ENCODE measurements at places on chromosomes 13 and 19.

DNA sequence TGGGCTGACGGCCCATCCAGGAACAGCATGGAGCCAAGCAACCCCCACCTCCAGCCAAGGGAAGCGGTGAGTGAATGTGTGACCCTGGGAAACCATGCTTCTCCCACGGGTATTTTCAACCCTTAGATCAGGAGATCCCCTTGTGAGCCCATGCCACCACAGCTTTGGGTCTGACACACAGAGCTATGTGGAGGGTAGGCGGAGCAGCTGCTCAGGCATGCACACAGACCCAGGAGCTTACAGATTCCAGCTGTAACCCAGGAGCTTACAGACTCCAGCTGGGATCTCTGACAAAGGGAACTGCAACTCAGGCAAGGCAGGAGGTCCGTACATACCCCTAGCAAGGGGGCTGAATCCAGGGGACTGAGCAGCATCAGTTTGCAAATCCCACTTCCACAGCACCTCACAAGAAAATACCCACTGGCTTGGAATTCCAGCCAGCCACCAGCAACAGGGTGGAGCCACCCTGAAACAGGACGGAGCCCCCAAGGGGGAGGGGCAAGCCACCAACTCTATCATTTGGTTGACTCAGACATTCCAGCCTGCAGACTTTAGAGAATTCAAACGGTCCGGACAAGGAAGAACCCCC is 40.8 kb upstream of the RFXAP start:
- no peak for DNase-seq

GRCh38 chr19:34135821-34136611 is 36.3 kb upstream of the LSM14A start:
- no peak for DNase-seq

DNA sequence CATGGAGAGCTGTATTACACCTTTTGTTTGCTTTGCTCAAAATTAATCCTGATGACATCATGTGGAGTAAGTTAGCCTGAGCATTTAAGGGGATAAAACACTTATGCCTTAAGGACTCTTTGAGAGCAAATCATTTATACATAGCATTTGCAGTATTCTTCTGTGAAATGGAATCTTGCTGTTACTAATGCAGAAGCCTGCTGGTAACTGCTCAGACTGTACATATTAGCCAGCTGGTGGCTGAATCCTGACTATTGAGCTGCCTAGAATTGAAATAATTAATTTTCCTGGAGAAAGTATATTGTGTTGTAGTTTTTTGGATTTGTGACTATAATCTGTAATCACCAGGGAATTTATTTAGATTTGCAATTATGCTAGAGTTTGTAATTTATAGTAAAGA is 363.2 kb downstream of the GPC6 start:
- DNase-seq: no peak

DNA sequence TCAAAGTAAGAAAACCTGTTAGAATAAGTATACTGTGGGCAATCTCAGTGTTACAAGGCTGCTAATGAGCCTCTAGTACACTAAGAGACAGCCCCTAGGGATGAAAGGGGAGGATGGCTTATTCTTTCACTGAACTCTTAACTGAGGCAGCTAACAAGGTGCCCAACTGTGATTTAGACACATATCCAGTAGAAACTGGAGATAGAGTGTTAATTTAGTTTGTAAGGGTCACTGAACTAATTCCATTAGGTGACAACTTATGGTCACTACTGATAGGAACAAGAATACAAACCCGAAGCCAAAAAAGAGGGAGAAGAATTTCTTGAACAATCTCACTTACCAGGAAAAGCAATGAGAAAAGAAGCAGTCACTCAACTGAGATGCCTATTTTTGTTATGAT is 1010.6 kb downstream of the PCDH9 start:
- DNase-seq: no peak

DNA sequence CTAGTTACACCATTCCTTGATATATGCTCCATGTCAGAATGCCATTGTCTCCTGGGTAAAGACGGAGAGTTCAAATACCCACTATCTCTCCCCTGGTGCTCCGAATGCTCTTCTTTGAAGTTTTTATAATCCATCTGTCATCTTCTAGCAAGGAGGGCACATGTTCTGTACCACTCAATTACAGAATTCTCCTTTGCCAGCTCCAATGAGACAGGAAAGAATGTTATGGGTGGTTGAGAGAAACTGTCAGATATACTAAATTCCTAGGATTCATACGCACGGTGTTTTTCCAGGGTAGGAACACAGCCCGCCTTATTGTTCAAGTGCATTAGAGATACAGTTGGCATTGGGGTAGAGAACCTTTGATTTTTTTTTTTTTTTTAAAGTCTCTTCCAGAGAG is 118.0 kb upstream of the ZNF536 start:
- DNase-seq: no peak

DNA sequence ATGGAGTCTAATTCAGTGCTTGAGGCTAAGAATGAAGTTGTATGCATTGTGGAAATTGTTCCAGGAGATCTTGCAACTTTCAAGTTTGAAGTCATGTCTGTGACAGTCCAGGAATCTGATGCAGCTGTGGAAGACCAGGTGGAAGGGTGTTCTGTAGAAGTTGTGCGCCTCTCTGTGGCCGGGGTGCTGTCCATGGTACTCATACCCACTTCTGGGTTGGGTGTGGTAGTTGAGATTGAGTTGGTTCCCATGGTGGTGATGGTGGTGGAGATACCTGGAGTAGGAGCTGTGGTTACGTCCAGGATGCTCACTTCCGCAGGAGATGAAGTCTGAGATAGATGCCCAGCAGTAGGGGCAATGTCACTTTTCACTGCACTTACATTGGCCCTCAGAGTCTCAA is 44.3 kb downstream of the MUC16 start:
- peak; percentile 10 for DNase-seq

DNA sequence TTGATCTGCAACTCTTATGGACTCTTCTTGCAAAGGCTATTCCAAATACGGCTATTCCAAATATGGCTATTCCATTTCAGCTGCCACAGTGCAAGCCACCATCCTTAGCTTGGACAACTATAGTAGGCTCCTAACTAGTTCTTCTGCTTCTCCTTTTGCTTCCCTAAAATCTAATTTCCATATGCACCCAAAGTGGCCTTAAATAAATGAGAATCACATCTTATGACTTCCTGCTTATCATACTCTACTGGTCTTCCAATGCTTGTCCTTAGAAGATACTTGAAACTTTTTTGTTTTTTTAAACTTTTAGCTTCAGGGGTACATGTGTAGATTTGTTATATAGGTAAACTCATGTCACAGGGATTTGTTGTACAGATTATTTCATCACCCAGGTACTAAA is 4.9 kb downstream of the UCHL3 start:
- no peak for DNase-seq

- DNase-seq: peak; percentile 96
Measured at GRCh38 chr19:36115453-36116343, at the start of gene TBCB. Gene TBCB, plus strand, starts transcription at chr19:36115468. Its CDS starts 93 bp downstream, at chr19:36115561.

GRCh38 chr19:17266975-17267788 is at the start of gene BABAM1:
Gene BABAM1, plus strand, starts transcription at chr19:17267443. Its CDS starts 1,364 bp downstream, at chr19:17268807.
- peak; percentile 98 for DNase-seq

DNA sequence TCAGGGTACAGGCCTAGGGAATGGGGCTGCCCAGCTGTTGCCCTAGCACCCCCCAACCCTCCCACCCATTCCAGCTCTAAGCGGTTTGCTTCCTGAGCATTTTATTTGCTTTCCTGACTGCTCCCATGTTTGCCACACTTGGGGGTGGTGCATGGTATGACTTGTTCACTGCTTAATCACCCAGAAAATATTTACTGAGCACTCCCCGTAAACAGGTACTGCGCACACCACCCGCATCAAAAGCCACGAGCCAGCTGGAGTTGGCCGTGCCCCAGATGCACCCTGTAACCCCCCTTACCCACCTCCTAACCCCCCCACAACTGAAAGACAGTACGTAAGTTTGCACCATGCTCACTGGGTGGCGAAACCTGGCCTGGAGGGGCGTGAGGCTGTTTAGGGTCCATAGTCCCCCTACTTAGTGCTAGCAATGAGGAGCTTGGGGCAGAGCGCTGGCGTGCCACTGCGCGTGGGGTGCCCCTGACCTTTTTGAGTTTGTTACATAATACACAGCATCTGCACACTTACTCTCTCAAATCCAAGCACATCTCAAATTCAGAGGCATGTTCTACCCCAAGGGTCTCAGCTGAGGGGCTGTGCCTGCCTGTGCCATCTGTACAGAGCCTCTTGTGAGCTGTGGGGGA is 29.8 kb downstream of the DPF1 start:
- no peak for DNase-seq

GRCh38 chr13:74819549-74819948 is 662.4 kb downstream of the TBC1D4 start:
- no peak for DNase-seq

DNA sequence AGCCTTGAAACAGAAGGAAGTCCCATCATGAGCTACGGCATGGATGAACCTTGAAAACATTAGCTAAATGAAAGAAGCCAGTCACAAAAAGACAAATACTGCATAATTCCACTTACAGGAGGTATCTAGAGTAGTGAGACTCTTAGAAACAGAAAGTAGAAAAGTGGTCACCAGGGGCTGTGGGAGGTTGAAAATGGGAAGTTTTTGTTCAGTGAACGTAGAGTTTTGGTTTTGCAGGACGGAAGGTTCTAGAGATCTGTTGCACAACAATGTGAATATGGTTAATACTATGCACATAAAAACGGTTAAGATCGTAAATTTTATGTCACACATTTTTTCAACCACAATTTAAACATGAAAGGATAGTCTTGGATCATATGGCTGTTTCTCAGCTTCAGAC is 11.9 kb upstream of the SLC10A2 start:
- no peak for DNase-seq

GRCh38 chr19:7953576-7953975 is 10.1 kb upstream of the TIMM44 start:
- no peak for DNase-seq

DNA sequence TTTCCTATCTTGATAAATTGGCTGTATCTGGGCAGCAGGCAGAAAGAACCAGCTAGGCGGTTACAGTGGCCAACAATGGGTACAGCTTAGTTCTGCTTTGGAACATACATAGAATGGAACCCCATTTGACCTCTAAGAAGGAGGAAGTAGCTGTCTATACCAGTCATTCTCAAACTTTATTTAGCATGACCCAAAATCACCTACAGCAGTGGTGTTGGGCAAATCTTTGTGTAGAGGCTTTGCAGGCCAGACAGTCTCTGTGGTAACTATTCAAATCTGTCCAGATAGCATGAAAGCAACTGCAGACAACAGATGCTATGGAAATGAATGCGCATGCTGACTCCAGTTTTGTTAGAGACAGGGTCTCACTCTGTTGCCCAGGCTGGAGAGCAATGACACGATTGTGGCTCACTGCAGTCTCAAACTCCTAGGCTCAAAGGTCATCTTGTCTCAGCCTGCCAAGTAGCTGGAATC is 12.0 kb upstream of the KCNC3 start:
- no peak for DNase-seq

- DNase-seq: no peak
Measured at GRCh38 chr13:43573802-43574514, 212.8 kb downstream of the ENOX1 start.

DNA sequence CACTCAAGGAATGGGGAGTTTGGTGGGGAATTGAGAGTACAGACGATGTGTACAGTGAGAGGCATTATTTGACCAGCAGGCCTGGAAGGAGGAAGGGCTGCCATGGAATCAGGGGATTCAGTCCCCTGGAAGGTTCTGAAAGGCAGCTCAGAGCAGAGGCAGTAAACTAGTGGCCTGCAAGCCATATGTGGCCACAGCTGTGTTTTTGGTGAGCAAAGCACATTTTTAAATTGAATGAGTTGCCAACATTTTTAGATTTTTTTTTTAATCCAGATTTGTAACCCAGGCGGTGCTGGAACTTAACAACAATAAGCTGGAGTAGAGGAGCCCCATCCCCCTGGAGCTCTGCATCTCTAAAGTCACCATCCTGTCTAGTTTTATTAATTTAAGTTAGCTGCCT is 95.3 kb upstream of the IPO5 start:
- no peak for DNase-seq

GRCh38 chr19:13082192-13083007 is 20.3 kb downstream of the LYL1 start:
- DNase-seq: no peak

DNA sequence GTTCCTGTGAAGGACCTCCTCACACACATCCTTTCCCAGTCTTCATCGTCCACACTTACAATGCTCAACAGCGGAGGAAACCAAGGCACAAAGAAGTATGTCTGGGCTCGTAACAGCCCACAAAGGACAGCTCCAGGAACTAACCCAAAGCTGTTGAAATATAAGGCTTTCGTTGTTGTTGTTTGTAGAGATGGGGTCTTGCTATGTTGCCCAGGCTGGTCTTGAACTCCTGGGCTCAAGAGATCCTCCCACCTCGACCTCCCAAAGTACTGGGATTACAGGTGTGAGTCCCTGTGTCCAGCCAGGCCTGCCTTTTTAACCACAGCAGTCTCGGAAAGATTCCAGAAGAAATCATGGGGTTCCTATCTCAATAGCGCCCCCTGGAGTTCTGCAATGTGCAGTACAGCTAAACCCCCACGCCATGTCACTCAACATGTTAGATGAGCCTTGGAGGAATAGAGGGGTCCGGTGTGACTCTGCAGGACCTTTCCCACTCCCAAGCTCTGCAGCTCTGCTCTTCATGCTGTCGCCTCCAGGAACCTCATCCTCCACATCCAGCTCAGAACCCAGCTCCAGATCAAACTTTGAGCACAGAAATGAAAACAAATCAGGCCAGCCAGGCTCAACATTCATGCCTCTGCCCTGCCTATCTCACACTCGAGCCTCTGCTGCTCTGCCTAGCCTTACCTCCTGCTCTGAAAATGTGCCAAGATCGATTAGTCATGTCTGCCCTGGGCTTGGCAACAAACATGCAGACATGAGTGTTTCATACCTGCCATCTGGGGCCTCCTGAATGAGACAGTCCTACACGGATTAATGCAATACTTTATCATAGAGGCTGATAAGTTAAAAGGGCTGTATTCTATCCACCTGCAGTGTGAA is 7.5 kb downstream of the PLA2G4C start:
- DNase-seq: peak; percentile 60

DNA sequence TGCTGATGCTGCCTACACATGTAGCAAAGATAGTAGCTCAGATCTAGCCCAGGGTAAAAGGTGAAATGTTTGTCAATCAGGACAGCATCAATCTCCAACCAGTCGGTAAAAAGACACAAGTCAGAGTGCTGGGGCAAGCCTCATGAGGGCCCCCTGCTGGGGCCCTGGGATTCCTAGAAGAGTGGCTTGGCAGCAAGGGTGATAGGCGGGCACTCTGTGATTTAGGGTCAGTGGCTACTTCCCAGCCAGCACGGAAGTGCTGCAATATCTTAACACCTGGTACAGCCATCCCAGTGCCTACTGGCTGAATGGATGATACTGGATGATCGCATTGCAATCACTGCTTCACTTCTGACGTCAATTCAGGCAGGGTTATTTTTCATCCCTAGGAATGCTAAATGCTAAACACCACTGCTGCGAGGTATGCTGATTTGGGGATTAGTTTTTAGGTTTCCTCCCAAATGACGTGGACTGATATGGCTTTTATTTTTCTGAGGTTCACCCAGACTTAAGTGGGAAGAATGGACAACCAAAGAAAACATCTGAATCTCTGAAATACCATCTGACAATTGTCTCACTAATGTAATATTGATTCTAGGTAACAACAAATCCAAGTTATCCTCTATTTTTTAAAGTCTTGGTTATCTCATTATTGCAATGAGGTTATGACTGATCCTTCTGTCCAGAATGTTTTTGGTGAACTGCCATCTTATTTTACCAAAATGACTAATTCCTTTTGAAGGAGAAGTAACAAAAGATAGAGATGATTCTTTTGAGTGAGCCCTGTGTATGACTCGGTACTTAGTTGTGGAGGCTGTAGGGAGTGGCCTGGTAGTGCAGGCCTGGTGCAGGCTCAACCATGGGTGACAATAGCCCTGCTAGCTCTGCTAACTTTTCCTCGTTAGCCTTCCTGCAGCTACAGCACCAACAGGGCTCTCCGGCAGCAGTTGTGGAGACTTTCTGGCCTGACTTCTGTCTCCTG is 432.5 kb downstream of the FGF9 start:
- no peak for DNase-seq

GRCh38 chr19:934865-935479 is 9.1 kb downstream of the ARID3A start:
- no peak for DNase-seq
